ENCODE measurements at places on chromosomes 4 and X.

DNA sequence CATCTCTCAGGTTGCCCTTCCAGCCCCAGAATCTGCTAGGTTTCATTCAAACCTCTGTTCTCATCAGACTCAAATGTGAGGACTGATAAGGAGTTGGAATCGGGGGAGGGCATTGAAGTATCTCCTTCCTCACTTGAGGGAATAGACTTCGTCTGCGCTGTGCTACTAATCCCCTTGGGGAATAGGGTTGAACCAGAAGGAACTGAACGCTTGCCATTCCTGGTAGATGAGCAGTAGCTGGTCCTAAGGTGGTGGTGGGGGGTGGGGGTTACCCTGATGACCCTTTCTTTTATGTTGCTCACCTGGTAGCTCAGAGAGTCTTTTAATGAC, 692 bp upstream of the SLC9A7 start:
- DNase-seq: no peak

DNA sequence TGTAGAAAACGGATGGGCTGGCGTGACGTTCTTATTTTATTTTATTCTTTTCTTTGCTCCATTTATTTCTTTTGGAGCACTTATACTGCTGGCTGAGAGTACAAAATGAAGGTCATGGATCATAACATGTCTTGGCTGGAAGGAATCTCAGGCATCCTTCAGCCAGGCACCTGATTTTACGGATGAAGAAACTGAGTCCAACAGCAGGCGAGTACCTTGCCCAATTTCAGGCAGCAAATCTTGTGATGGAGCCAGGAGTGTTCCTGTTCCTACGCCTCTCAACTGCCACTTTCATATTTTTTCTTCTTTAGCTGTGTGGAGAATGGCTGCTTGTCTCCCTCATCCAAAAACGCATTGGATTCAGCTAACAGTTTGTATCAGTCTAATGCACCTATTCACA, 332.1 kb upstream of the IGFBP7 start:
- no peak for DNase-seq

DNA sequence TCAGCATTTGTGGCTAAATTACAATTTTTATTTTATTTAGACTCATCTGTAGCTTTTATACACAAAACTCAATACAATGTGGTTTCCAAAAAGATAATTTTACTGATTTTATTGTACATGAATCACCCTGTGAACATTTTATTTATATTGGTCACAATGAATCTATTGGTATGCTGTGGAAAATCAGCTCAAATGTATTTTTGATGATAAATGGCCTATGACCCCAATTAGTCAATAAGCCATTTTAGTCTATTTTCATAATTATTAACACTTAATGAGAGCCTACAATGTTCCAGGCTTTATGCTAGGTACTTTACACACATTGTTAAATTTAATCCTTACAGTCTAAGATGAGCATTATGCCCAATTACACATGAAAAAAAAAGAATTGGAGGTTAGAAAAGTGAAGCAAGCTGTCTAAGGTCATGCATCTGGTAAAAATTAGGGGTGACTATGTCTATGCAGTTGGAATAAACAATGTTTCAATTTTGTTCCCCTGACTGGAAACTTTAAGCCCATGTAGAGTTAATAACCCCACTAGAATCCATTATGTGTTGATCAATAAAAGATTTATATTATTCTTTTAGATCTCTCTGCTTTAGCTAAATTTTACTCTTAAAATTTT, 344.7 kb downstream of the PABPC4L start:
- no peak for DNase-seq

GRCh38 chr4:174764105-174764729, 64.8 kb downstream of the GLRA3 start:
- DNase-seq: no peak

DNA sequence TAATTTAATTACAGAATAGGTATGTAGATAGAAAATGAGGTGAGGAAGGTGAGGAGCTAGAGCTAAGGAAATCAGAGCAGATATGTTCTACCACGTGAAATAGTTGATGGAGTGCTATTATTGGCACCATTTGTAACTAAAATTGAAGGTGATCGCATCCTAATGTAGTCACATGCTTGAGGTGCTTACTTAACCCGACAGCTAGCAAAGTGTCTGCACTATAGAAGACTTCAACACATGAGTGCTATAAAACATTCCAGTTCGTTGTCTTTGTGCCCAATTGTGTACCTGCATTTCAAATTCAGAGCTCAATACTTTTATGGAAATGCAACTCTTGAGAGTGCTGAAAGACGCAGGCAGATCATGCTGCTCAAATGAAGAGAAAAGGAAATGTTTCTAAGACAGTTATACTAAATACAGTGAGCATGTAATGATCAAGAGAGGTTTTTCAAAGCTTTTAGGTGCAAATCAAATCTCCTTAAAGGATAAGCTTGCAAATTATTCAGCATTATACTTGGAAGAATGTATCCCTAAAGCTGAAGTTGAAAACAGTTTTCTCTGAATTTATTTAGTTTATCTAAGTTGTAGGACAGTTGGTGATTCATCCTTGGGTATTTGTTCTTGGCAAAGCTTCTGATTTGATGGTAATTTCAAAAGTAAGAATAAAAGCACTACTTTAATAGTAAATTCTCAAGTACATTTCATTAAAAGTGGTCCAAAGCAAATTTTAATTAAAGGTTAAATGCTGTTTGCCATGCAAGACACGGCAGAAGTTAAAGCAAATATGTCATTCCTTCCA, 223.9 kb upstream of the EPHA5 start:
- no peak for DNase-seq

- no peak for DNase-seq
Measured at GRCh38 chr4:85496126-85496849, 21.3 kb downstream of the ARHGAP24 start.

DNA sequence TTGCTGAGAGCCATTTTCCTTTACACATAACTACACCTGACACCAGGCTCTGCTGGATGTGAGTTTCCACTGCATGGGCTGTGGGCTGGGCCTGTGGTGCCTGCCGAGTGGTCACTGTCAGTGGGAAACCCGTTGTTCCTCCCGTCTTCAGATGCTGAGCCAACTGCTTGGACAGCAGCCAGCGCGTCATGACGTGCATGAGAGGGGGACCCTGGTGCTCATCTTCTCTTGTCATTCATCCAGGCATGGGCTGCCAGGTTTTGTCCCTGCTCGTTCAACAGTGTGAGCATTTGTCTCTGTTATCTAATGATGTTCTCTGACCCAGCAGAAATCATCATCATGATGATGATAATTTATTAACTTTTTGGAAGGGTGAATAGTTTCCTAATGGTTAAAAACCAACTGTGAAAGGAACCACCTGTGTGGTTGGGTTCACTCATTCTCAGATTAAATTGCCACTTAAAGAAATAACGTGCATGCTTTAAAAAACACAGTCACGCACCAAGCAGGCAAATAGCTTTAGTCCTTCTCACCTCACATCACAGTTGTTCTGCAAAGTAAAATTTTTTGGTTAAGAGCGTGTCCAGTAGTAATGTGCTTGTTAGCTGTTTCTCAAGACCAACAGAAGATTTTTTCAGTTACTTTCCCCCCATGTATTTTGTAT, 19.9 kb upstream of the CLDN34 start:
- DNase-seq: no peak

DNA sequence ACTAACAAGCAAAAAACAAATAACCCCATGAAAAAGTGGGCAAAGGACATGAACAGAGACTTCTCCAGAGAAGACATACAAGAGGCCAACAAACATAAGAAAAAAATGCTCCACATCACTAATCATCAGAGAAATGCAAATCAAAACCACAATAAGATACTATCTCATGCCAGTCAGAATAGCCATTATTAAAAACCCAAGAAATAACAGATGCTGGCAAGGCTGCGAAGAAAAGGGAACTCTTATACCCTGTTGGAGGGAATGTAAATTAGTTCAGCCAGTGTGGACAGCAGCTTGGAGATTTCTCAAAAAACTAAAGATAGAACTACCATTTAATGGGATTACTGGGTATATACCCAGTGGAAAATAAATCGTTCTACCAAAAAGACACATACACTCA, 79.6 kb downstream of the MAPK10 start:
- DNase-seq: no peak

- peak; percentile 21 for DNase-seq
Measured at GRCh38 chrX:110310896-110311295, 7.0 kb downstream of the AMMECR1 start.

DNA sequence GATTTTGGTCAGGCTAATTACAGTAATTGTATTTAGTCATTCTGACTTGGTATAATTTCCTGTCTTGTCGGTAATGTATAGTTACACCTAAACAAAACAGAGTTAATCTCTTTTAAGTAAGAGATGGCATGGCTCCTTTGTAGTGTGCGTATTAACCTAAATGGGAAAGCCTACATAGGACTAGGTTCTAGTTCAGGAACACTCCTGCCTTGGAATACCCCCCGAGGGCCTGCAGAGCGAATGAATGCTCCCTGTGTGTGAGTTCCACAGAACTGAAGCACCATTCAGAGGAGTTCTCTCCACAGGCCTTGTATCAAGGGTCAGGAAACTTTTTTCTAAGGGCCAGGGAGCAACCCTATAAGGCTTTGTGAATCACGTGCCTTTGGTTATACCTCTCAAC, 44.9 kb upstream of the STIM2 start:
- no peak for DNase-seq

GRCh38 chrX:136171420-136171819, 24.1 kb downstream of the FHL1 start:
- no peak for DNase-seq

DNA sequence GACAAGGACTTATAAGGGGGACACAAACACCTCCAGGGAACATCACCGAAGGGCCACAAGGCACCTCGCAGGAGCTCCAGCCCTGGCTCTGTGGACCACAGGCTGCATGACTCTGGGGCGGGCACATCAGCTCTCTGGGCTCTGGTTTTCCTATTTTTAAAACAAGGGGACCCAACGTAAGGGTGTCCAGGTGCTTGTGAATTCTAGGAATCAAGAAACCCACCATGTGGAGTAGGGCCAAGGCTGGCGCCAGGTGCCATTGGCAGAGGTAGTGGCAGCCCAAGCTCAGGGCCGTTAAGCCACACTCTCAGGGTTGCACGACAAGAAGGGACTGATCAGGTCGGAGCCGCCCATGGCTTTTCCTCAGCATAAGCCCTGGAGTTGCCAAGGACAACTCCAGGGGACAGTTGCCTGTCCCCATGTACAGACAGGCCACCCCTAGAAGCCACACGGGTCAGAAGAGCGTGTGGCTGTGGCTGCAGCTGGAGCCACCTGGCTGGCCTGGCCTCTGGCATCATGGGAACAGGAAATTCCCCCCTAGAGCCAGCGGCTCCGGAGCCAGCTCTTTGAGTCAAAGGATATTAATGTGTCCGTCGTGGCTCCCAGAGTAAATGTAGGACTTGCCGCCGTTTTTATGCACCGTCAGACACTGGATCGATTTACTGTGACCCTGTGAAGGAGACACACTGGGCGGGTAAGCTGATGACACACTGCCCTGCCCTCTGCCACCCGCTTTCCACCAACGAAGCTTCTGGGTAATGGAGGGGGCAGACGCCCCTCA, 32.5 kb downstream of the WDR1 start:
- DNase-seq: no peak

- peak; percentile 68 for DNase-seq
Measured at GRCh38 chr4:82905205-82905604, 4.7 kb downstream of the THAP9 start.

- DNase-seq: no peak
Measured at GRCh38 chrX:134654398-134655012, 3.8 kb downstream of the PLAC1 start.

All from activated CD8-positive, alpha-beta T cell treated with anti-CD3 and anti-CD28 coated beads, Interleukin-2, amount 10 ng/mL, durations not matched to agents 7 days and 5 days (primary cell).